ENCODE measurements at places on chromosomes 16 and 17. TPM values are rescaled to one million over a fixed set of nuclear protein-coding genes. Genes with fewer than 3 reads are reported as not detected.

DNA sequence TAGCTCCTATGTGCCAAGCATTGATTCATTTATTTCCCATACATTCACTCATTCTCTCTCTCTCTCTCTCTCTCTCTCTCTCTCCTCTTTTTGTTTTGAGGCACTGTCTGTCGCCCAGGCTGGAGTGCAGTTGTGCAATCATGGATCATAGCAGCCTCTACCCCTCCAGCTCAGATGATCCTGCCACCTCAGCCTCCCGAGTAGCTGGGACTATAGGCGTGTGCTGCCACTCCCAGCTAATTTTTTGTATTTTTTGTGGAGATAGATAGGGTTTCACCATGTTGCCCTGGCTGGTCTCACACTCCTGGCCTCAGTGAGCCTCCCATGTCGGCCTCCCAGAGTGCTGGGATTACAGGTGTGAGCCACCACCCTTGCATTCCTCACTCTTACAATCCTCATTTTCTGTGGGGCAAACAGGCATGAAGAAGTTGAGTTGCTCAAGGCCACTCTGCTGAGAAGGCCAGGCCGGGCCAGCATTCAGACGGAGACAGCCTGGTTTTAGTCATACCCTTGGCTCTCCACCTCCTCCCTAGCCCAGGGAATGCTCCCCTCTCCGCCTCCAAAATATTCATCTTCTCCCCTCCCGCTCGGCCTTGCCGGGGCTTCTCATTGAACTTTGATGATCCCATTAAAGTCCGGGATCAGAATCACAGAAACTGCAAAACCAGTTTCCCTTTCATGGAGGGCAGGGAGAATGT is 765 bp upstream of the PRM2 start:
- DNase-seq, result no peak
- peaks cover 12% of the 10 kb centered on the region for H3K4me1 ChIP-seq
- no peaks in the 10 kb centered on the region for H3K36me3 ChIP-seq

The TBC1D3E gene
- total RNA-seq, result not detected

DNA sequence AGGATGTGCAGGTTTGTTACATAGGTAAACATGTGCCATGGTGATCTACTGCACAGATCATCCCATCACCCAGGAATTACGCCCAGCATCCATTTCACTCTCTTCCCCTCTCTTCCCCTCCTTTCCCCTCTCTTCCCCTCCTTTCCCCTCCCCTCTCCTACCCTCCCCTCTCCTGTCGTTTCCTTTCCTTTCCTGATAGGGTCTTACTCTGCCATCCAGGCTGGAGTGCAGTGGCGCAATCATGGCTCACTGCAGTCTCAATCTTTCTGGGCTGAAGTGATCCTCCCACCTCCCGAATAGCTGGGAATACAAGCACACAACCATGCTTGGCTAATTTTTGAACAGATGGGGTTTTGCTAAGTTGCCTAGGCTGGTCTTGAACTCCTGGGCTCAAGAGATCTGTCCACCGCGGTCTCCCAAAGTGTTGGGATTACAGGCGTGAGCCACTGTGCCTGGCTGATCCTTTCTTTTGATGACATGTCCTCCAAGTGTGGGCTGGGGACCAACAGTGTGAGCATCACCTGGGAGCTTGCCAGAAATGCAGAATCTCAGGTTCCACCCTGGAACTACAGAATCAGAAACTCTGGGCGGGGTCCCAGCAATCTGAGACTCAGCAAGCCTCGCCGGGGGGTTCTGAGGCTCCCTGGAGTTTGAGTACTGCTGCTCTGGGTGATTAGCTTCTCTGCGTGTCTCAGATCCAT is 10.8 kb downstream of the ATP2C2 start:
- H3K4me3 ChIP-seq, result no peak overlapping the region
- peaks cover 19% of the 10 kb centered on the region for H3K27me3 ChIP-seq
- no peaks in the 10 kb centered on the region for H3K36me3 ChIP-seq
- H3K4me1 ChIP-seq, result peaks cover 12% of the 10 kb centered on the region

GRCh38 chr16:1335996-1336395 is 2.6 kb downstream of the BAIAP3 start:
- peaks cover 30% of the 10 kb centered on the region for H3K27me3 ChIP-seq
- no peaks in the 10 kb centered on the region for H3K36me3 ChIP-seq
- DNase-seq, result peak; percentile 42
- H3K4me1 ChIP-seq, result peaks cover 15% of the 10 kb centered on the region
- H3K4me3 ChIP-seq, result no peak overlapping the region

The ZNF629 gene
- total RNA-seq, result 1.9 TPM

DNA sequence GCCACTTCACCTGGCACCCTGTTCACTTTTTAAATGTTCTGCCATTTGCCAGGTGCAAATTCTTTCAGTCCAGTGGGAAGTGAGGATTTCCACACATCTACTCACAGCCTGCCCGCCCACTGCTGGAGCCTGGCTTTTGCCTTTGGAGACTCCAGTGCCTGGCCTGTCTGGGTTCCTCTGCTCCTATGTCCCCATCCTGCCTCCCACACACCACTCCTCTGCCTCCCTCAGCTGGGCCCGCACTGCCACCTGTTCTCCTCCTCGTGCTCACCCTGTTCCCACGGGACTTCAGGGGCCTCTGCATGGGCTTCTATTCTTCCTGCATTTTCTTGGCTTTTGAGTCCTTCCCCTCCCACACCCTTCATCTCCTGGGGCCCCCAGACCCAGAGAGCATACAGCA is 7.9 kb upstream of the NDRG4 start:
- no peak overlapping the region for H3K27ac ChIP-seq
- H3K27me3 ChIP-seq, result peaks cover 5% of the 10 kb centered on the region
- H3K4me1 ChIP-seq, result peaks cover 9% of the 10 kb centered on the region

The SLC6A4 gene
- 0.10 TPM for total RNA-seq

The KRTAP9-2 gene
- not detected for total RNA-seq

DNA sequence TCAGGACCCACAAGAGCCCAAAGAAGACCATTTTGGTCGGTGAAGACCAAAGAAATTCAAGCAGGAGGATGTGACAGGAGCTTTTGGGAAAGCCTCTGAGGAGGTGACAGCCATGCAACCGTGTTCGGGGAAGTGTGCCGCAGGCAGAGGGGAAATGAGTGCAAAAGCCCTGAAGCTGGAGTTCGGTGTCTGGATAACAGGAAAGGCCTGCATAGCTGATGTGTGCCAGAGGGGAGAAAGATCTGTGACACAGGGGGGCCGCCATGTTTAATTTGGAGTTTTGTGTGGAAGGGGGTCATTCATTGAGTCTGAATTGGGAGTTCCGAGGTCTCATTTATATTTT is 870 bp upstream of the ZC3H7A start:
- H3K27ac ChIP-seq, result peak overlapping the region; percentile 98
- peaks cover 65% of the 10 kb centered on the region for H3K4me1 ChIP-seq
- H3K36me3 ChIP-seq, result peaks cover 30% of the 10 kb centered on the region
- no peaks in the 10 kb centered on the region for H3K27me3 ChIP-seq
- no peak for DNase-seq

GRCh38 chr16:47463771-47464624 is 2.9 kb downstream of the PHKB start:
- no peak overlapping the region for H3K4me3 ChIP-seq
- peaks cover 36% of the 10 kb centered on the region for H3K4me1 ChIP-seq
- peaks cover 26% of the 10 kb centered on the region for H3K36me3 ChIP-seq

DNA sequence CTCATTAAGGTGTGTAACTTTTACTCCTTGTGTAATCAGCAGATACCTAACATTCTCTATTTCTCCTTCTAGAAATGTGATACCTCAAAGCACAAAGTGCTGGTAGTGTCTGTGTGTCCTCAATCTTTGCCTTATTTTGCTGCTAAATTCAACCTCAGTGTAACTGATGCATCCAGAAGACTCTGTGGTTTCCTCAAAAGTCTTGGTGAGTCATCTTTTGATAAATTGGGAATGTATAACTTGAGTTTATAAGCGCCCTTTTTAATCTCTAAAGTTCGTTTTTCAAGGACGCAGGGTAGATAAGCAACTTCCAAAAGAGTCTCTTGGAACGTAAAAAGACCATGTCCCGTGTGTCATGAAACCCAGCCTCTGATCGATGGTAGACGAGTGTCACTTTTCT is 10.2 kb downstream of the NARF start:
- no peak for DNase-seq
- H3K4me3 ChIP-seq, result no peak overlapping the region
- peaks cover 60% of the 10 kb centered on the region for H3K36me3 ChIP-seq
- H3K27ac ChIP-seq, result no peak overlapping the region
- no peaks in the 10 kb centered on the region for H3K27me3 ChIP-seq

GRCh38 chr16:22335668-22336246 is 38.5 kb downstream of the POLR3E start:
- H3K36me3 ChIP-seq, result peaks cover 83% of the 10 kb centered on the region
- H3K4me1 ChIP-seq, result peaks cover 7% of the 10 kb centered on the region
- no peak overlapping the region for H3K27ac ChIP-seq
- DNase-seq, result no peak
- H3K4me3 ChIP-seq, result no peak overlapping the region
- no peaks in the 10 kb centered on the region for H3K27me3 ChIP-seq

The MT3 gene
- total RNA-seq, result 7.5 TPM

GRCh38 chr17:77233635-77234334 is 93.0 kb downstream of the SEC14L1 start:
- H3K4me3 ChIP-seq, result no peak overlapping the region
- H3K27ac ChIP-seq, result peak overlapping the region; percentile 69

The SDR42E2 gene
- 0.16 TPM for total RNA-seq

GRCh38 chr17:7380321-7380720 is 568 bp upstream of the TNK1 start:
- H3K4me3 ChIP-seq, result no peak overlapping the region
- H3K4me1 ChIP-seq, result peaks cover 8% of the 10 kb centered on the region
- no peaks in the 10 kb centered on the region for H3K36me3 ChIP-seq
- DNase-seq, result no peak
- H3K27ac ChIP-seq, result no peak overlapping the region

The CD300LB gene
- not detected for total RNA-seq

GRCh38 chr17:48499735-48500434 is 30.9 kb downstream of the HOXB1 start:
- H3K27ac ChIP-seq, result no peak overlapping the region
- H3K27me3 ChIP-seq, result peaks cover 44% of the 10 kb centered on the region
- no peaks in the 10 kb centered on the region for H3K36me3 ChIP-seq
- H3K4me1 ChIP-seq, result peaks cover 7% of the 10 kb centered on the region

The SCARF1 gene
- 5.3 TPM for total RNA-seq

The RNF222 gene
- 0.24 TPM for total RNA-seq

DNA sequence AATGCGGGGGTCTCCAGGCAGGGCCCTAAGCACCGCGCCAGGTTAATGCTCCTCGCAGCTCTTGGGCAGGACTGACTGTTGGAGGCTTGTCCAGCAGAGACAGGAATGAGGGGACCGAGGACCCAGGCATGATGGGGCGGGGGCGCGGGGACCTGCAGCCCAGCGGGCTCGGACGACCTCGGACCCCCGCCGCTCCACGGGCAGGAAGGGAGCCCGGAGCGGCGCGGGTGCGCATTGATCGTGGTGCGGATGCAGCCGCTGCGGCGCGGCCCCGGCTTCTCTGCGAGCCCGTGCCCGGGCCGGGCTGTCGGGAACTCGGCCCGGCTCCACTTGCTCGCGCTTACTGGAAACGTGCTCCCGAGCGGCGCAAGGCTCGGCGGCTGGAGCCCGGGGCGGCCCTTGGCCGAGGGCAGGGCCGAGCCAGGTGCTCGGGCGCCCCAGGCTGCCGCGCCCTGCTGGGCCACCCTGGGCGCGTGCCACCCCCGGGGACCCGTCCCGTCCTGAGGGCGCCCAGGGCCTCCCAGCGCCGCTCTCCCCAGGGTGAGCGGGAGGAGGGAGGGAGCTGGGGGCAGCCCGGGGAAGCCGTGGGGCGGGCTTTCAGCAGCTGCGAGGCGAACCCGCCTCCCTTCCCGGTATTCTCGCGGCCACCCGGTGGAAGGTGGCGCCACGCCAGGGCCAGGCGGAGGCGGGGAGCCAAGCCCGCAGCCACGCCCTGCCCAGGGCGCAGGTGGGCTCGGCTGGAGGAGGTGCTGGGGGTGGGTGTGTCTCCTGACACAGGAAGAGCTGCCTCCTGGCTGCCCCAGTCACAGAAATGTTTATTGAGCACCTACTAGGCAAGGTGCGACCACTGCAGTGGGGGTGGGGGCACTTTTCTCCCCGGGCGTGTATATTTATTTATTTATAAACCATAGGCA is 45.9 kb downstream of the SOCS3 start:
- H3K4me1 ChIP-seq, result peaks cover 30% of the 10 kb centered on the region
- DNase-seq, result peak; percentile 80
- H3K27me3 ChIP-seq, result peaks cover 25% of the 10 kb centered on the region

GRCh38 chr16:20507280-20507679 is 56.0 kb downstream of the ACSM2A start:
- H3K4me1 ChIP-seq, result no peaks in the 10 kb centered on the region
- H3K27ac ChIP-seq, result no peak overlapping the region

GRCh38 chr17:64038331-64039105 is 18.1 kb upstream of the ICAM2 start:
- H3K4me1 ChIP-seq, result peaks cover 4% of the 10 kb centered on the region
- no peak overlapping the region for H3K27ac ChIP-seq
- H3K36me3 ChIP-seq, result peaks cover 13% of the 10 kb centered on the region
- DNase-seq, result no peak

DNA sequence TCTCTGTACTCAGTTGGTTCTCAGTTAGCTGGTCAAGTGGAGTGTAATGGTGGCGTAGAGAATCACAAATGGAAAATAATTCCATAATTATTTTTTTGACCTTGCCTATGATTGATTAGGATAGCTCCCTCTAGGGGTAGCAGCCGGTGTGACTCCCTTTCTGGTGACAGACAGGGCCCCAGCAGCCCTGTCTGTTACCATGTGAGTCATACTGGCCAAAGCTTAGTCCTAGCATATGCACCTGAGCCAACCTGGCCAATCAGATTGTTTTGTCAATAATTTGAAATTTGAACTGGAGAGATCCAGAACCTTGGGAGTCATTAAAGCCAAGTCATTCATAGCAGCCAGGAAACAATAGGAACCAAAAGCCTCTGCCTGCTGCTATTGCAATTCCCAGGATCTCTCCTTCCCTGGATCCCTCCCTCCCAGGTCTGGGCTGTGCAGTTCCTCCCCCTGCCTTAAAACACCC is 5.6 kb downstream of the PNPO start:
- no peaks in the 10 kb centered on the region for H3K27me3 ChIP-seq
- H3K27ac ChIP-seq, result peak overlapping the region; percentile 91
- peaks cover 69% of the 10 kb centered on the region for H3K4me1 ChIP-seq

The WSCD1 gene
- total RNA-seq, result not detected

GRCh38 chr17:81418710-81419318 is 23.6 kb downstream of the BAHCC1 start:
- DNase-seq, result no peak
- H3K27me3 ChIP-seq, result peaks cover 4% of the 10 kb centered on the region
- H3K36me3 ChIP-seq, result no peaks in the 10 kb centered on the region
- H3K4me3 ChIP-seq, result no peak overlapping the region
- H3K4me1 ChIP-seq, result no peaks in the 10 kb centered on the region

The GNG13 gene
- not detected for total RNA-seq

The CFAP119 gene
- total RNA-seq, result 4.4 TPM

The SDR42E1 gene
- total RNA-seq, result 12.0 TPM

The LGALS9C gene
- 2.6 TPM for total RNA-seq

- H3K4me3 ChIP-seq, result peak overlapping the region; percentile 72
- H3K4me1 ChIP-seq, result peaks cover 67% of the 10 kb centered on the region
- peaks cover 4% of the 10 kb centered on the region for H3K27me3 ChIP-seq
- DNase-seq, result no peak
- H3K36me3 ChIP-seq, result peaks cover 55% of the 10 kb centered on the region
Observed at GRCh38 chr16:85901773-85902365, 2.9 kb downstream of the IRF8 start.

DNA sequence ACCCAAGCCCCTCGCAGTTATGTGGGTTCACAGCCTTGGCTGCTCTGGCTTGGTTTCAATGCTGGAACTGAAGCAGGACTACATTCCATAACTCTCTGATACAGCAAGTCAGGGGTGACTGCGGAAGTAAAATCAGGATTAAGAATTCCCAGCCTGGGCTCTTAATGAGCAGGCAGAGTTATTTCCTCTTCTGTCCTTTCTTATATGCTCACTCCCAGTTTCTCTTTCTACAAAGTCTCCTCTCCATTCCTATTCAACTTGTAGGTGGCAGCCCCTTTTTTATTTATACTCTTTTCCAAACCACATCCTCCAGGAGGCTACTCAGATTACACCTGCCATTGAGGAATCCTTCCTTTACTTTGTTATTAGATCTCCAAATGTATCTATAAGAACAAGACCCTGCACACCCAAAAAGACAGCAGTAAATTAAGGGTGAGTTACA is 40.3 kb downstream of the HOXB1 start:
- no peaks in the 10 kb centered on the region for H3K36me3 ChIP-seq
- peaks cover 19% of the 10 kb centered on the region for H3K27me3 ChIP-seq
- H3K4me3 ChIP-seq, result no peak overlapping the region
- peaks cover 39% of the 10 kb centered on the region for H3K4me1 ChIP-seq
